ENCODE measurements at places on chromosomes 5 and 9.
A peak's percentile ranks its signal among the peaks of the same experiment; 100 is the strongest.

DNA sequence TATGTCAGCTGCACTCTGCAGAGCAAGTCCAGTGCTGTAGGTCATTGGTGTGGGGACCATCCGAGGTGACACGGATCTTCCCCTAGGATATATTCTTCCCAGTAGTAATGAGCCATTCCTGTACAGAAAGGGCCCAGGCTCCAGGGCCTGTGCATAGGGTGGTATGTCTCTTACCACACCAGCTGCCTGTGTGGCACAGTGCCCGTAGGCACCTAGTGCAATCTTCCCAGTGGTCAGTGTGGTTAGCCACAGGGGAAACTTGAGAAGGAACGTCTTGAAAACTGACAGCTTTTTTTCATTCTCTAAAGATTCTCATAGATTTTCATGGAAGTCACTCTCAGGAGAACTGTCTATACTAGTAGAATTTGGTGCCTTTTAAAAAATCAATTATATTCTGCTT lies 39.8 kb downstream of the CYSTM1 start:
- peak; percentile 50 for DNase-seq

- peak; percentile 80 for DNase-seq
Observed at GRCh38 chr5:83927140-83927733, 206.6 kb upstream of the HAPLN1 start.

GRCh38 chr5:61307611-61308010 lies 24.4 kb upstream of the ZSWIM6 start:
- no peak for DNase-seq

DNA sequence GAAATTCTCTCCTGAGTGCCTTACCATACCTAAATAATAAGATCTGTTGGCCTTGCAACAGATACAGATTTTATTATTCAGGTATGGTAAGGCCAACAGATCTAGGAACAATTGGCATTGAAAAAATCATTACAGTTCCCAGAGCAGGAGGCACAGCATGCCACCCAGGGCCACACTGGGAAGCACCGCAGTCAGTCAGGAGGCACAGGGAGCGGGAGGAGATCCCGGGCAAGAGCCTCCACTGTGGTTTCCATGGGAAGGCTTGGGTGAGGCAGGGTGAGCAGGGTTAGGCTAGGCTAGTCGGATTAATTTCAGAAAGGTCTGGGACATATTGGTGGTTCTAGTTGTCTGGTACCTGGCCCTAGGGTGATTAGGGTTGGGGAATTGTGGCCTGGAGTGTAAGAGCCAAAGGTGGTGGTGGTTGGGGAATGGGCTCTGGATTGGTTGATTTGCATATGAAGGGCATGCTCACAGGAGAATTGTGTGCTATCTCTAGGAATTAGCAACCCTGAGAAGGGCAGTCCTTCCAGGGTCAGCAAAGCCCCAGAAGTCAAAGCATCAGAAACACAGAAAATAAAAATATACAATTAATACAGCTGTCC lies 111.4 kb downstream of the PDE8B start:
- no peak for DNase-seq

DNA sequence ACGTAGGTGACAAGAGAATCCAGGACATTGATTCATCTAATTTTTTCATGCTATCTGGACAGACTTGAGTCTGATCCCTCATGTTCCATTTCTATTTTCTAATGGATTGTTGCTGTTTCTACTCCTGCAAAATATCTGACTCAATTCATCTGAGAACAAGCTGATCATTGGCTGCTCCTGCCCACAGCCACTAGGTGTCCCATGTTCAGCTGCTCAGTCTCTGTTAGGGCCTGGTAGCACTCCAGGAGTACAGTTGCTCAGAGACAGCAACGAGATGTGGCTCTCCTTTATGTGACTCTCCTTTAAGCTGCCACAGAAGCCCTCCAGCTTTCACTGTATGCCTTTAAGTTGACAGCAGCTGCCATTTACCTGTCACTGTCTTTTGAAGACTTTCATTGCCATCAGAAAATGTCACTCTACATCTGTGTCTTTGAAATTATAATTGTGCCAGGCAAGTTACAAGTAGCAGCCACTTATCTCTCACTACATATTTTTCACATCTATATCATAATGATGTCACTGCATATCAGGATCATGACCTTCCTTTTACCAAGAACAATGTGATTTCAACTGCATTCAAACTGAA lies 1944.2 kb upstream of the NUDT12 start:
- DNase-seq = peak; percentile 33

- DNase-seq = no peak
Observed at GRCh38 chr5:158546748-158547147, 553.0 kb downstream of the EBF1 start.

DNA sequence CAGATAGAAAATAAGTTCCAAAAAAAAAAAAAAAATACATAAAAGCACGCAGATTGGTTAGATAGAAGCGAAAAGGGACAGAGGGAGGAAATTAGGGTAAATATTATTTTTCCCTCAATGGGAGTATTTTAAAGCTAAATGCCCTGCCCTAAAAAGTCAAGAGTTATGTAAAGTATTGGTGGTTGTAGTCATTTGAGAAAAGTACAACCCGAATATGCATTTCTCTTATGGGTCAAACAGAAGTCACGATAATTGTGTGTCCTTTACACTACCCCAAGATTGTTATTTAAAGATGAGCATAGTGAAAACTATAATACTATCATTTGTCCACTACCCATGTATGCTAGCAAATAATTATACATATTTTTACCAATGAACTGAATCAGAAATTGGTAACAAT lies 368.7 kb downstream of the NDUFS4 start:
- DNase-seq = no peak

DNA sequence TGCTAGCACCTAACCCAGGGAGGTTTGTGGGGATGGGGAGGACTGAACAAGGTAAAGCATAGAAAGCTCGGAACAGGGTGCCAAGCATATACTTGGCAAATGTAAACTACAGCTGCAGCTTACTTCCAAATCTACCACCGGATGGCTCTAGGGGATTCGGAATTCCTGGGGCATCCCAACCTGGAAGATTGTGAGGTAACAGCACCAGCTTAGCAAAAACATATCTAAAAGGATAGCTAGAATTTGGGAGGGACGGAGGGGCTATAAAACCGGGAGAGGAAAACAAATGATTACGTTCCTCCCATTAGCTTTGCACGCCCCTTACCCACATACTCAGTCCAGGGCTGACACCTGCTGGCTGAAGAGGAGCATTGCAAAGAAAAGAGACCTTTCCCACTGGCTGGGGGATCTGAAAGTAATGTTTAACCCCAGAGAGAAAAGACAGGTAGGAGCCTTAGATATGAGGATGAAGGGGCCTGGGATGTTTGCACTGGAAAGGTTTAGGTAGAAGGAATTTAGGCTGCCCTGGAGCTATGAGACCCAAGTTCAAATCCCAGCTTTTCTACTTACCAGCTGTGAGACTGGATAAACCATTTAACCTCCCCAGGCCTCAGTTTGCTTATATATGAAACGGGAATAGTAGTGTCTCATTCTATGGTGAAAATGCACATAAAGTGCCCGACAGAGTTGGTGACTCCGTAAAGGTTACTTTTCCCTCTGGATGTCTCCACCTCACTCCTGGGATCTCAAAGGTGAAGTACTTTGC lies 73.6 kb downstream of the FAM114A2 start:
- DNase-seq = peak; percentile 67

DNA sequence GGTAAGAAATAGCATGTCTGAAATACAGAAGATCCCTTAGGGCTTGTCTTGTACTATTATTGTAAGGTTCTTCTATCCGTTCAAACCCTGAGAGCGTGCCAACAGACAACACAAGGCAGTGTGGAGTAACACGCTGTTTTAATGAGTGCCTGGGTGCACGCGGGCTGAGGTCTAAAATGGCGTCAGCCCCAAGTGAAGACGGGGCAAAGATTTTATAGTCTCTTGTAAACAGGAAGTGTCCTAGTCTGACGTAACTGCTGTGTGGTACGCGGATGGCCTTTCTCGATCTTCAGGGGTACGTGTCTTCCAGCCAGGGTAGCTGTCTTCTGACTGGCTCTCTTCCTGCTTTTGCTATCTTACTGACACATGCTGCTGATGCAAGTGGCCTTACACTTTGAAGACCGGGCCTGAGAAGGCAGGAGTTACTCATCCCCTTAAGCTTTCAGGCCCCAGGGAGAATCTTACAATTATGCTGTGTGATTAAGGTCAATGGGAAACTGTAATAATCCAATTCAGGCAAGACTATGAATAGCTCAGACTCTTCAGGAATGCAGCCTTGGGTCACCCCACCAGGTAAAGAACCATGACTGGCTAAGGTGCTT lies 1812.0 kb upstream of the CDH9 start:
- DNase-seq = no peak

- DNase-seq = no peak
Observed at GRCh38 chr5:143865426-143866025, 53.6 kb downstream of the HMHB1 start.

DNA sequence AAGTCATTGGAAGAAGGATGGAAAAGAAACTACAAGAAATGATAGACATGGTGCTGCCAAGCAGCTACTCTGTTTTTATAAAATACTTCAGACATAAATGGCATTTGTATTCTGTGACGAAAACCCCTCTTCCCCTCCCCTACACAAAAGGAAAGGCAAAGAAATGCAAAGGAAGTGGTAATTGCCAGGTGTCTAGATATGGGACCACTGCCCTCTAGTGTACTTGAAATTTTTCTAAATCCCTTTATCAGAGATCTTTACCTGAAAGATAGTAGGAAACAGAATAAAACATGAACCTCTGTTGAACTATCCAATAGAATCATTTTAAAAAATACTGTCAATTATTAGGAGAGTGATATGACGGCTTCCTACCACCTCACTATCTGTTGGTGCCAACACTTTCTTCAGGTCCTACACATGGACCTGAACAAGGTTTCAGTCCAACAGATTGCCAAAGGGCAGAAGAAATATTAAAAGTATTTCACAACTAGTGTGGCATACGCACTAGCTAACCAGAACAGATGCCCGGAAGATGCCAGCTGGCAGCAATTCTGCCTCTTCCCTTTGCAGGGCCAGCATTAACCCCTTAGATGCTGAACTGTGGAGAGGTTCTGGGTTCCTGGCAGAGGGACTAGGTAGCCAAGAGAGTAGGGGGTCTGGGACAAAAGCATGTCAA lies 104.1 kb downstream of the TSSK1B start:
- DNase-seq = peak; percentile 36

- no peak for DNase-seq
Observed at GRCh38 chr9:91655658-91656057, 232.0 kb upstream of the NFIL3 start.

GRCh38 chr5:157598350-157598936 lies 22.9 kb upstream of the ADAM19 start:
- no peak for DNase-seq

DNA sequence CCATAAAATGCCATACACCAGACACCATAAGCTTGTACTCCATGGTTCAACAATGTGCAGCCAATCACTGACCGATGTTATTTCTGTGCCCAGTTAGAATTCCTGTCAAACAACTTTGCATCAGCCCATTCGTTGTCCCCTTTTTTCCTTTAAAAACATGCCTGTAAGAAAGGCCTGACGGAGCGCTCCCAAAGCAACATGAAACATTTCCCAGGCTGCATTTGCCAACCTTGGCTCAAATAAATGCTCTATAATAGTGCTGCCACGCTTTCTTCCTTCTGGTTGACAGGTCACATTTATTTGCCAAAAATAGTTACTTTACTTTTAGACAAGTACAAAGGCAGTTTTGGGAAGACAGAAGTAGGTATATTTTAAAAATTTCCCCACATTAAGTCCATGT lies 735.6 kb upstream of the PTPRD start:
- no peak for DNase-seq

DNA sequence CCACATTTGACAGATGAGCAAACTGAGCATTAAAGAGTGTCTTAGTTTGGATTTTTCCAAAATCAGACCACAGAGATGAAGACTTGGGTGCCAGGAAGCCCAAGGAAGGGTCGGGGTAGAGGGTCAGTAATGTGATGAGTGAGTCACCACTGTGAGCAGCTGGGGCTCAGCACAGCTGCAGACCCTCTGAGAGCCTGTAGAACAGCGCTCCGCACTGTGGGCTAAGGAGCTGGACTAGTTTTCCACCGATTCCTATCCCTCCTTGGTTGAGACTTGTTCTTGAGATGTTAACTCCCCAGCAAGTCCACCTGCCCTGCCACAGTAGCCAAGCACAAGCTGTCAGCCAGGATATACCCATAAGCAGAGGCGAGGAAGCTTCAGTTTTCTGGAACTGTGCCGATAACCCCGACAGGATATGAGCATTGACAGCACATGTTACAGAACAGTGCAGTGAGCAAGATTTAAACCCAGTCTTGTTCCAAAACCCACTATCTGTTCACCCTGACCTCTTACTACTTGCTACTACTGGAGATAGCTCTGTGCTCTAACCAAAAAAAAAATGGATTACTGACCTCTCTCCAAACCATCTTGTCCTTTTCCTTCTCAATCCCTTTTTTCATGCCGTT lies 31.8 kb downstream of the EGFLAM start:
- no peak for DNase-seq

DNA sequence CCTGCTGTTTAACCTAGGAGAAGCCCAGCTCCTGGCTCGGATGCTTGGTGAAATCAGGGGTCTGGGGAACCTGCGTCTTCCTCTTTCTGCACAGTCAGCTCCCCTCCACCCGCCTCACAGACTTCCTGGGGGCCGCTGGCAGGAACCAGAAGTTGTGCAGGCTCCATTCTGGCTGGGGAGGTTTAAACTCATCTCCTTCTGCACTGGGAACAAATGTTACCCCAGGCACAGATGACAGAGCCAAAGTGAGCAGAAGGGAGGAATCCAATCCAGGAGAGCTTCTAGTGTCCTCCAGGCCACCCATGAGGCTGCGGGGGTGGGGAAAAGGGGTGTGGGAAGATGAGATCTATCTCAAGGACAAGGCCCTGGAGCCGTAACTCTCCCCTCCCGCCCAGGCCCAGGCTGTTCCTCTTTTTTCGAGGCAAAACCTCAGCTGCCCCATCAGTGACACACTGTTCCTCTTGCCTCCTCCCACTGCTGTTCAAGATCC lies 31.2 kb downstream of the KCNMB1 start:
- DNase-seq = no peak

DNA sequence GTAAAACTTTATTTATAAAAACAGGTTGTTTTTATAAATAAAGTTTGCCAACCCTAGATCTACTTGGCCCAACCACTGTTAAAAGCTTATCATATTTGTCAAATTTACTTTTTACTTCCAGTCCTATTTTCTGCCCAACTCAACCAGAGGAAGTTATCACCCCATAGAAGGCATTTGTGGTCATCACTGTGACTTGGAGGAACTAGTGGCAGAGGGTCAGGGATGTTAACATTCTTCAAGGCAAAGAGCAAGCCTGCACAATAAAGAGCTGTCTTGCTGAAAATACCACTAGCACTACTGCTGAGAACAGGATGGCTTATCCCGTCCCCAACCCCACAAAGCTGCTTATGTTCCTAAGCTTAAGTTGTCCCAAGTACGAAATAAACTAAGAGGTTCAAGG lies 22.3 kb downstream of the TTC33 start:
- DNase-seq = no peak

- no peak for DNase-seq
Observed at GRCh38 chr5:36946101-36946500, 69.5 kb downstream of the NIPBL start.

GRCh38 chr5:122341087-122341486 lies 29.1 kb downstream of the SNCAIP start:
- DNase-seq = no peak

- peak; percentile 27 for DNase-seq
Observed at GRCh38 chr5:131265311-131265803, 1.5 kb downstream of the CDC42SE2 start.

GRCh38 chr9:859251-859650 lies 17.8 kb downstream of the DMRT1 start:
- DNase-seq = no peak
